ENCODE measurements at places on chromosomes 4 and X.

GRCh38 chrX:39941332-39941920, 156.3 kb downstream of the BCOR start:
- no peak for DNase-seq

DNA sequence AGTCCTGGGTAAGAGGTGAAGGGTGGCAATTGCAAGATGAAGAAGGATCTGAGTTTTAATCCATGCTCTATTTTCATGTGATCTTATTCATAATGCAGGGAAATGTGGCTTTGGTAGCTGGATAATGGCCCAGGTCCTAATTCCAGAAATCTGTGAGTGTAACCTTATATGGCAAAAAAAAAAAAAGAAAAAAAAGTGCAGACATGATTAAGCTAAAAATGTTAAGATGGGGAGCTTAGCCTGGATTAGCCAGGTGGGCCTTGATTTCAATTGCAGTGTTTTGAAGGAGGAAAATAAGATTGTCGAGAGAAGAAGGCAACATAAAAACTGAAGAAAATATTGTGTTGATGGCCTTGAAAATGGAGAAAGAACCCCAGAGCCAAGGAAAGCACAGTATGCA, 867.7 kb upstream of the HS3ST1 start:
- DNase-seq: no peak

- DNase-seq: no peak
Observed at GRCh38 chr4:187236209-187236890, 512.7 kb upstream of the FAT1 start.

DNA sequence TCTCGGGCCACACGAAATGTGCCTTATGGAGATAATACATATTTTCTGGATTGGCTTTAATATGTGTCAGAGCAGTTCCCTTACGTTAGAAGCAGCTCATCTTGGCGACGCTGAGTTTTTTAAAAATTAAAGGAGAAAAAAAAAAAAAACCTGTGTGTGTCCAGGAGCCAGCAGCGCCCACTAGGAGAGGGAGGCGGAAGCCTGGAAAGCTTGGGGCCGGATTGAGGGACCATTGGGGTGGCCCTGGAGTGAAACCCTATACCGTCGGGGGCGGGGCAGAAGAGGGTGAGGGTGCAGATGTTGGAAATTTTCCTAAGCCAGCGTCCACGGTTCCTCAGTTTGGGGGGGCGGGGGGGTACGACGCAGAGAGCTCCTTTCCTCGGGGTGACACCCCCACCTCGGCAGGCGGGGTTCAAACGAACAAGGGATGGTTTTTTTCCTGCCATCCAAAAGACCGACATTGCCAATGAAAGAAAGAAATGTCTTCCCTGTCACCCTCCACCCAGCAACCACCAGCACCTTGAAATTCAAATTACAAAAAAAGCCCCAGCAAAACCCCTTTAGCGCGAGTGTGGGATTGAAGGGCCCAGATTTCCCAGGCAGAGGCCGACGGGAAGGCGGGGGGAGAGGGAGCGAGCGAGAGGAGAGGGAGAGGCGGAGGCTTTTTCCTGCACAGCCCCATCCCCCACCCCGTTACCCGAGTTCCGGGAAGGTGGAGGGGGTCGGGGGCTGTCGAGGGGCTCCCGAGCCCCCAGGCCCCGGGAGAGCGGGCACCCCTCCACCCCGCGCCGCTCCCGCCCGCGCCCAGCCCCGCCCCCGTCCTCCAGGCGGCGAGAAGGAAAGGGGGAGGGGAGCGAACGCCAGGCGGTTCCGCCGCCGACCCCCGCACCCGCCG, 859 bp downstream of the SMARCA1 start:
- DNase-seq: no peak

GRCh38 chr4:101885574-101885973, 95.0 kb downstream of the BANK1 start:
- no peak for DNase-seq

- no peak for DNase-seq
Observed at GRCh38 chr4:173002830-173003561, 165.6 kb upstream of the GALNT7 start.

- no peak for DNase-seq
Observed at GRCh38 chr4:23614284-23614892, 275.5 kb downstream of the PPARGC1A start.

GRCh38 chr4:106369456-106370060, 980 bp upstream of the GIMD1 start:
- DNase-seq: no peak

DNA sequence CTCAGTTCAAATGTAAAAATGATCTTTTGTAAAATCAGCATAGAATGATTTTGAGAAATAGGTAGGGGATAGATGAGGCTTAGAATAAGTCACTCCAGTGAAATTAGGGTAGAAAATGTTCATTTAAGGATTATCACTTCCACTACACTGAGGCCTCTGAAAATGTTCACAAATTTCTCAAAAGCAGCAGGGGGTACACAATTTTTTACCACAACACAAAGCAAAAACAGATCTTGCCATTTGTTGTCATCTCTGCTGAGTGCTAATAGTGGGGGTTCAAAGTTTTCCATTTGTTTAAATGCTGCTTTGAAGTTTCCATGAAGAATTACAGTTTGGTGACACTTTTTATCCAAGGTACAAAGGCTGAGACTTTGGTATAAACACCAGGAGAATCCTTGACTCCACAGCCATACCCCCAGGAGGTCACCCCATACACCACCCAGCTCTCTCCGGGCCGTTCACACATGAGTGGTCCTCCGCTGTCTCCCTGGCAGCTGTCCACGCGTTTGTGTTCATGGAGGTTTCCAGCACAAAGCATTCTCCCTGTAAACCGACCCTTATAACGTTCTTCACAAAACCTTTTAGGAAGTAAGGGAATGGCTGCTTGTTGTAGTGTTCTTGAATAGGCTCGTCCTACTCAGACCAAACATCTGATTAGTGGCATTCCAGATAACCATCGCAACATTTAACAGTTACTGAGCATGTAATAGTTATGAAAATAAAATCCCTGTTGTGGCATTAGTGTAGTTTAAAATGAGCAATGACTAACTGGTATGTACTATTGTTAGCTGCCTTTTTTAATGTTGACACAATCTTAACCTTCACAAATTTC, 71.0 kb downstream of the PRSS12 start:
- no peak for DNase-seq

- no peak for DNase-seq
Observed at GRCh38 chr4:85707611-85708010, 232.7 kb downstream of the ARHGAP24 start.
